ENCODE measurements at places on chromosomes 7 and 10. TPM values are rescaled to one million over a fixed set of nuclear protein-coding genes. Genes with fewer than 3 reads are reported as not detected.

ZNF3 gene
- 22.4 TPM for total RNA-seq

MEOX2 gene
- 21.9 TPM for total RNA-seq

BTBD16 gene
- 0.35 TPM for total RNA-seq

RABGEF1 gene
- total RNA-seq, result 23.1 TPM

CALHM3 gene
- total RNA-seq, result not detected

LEP gene
- not detected for total RNA-seq

CABCOCO1 gene
- total RNA-seq, result not detected

VGF gene
- not detected for total RNA-seq

- H3K36me3 ChIP-seq, result no peaks in the 10 kb centered on the region
- H3K27me3 ChIP-seq, result no peaks in the 10 kb centered on the region
- DNase-seq, result no peak
- H3K27ac ChIP-seq, result no peak overlapping the region
Observed at GRCh38 chr10:58608351-58608750, 95.7 kb downstream of the BICC1 start.

- no peak overlapping the region for H3K27ac ChIP-seq
- no peak overlapping the region for H3K4me3 ChIP-seq
- no peak for DNase-seq
- peaks cover 46% of the 10 kb centered on the region for H3K36me3 ChIP-seq
- H3K27me3 ChIP-seq, result no peaks in the 10 kb centered on the region
Observed at GRCh38 chr7:47304727-47305719, 276.9 kb downstream of the TNS3 start.

GRCh38 chr7:123637203-123637602 lies 18.5 kb upstream of the LMOD2 start:
- DNase-seq, result no peak
- no peaks in the 10 kb centered on the region for H3K4me1 ChIP-seq
- H3K27me3 ChIP-seq, result no peaks in the 10 kb centered on the region
- no peaks in the 10 kb centered on the region for H3K36me3 ChIP-seq
- no peak overlapping the region for H3K27ac ChIP-seq

GRCh38 chr7:7125963-7126362 lies 56.4 kb upstream of the C1GALT1 start:
- H3K27ac ChIP-seq, result no peak overlapping the region
- peaks cover 18% of the 10 kb centered on the region for H3K4me1 ChIP-seq
- no peaks in the 10 kb centered on the region for H3K27me3 ChIP-seq

DNA sequence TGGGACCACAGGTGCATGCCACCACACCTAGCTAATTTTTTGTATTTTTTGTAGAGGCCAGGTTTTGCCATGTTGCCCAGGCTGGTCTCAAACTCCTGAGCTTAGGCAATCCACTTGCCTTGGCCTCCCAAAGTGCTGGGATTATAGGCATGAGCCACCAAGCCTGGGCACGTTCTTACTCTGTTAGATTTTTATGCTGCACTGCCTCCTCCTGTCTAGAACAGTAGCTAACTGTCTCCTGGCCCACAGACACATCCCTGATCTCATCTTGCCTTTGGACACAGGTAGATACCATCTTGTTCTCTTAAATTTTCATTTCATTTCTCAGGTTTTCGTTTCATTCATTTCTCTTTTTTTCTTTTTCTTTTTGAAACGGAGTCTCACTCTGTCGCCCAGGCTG lies 41.1 kb downstream of the BLVRA start:
- no peaks in the 10 kb centered on the region for H3K27me3 ChIP-seq
- H3K4me1 ChIP-seq, result no peaks in the 10 kb centered on the region
- H3K27ac ChIP-seq, result no peak overlapping the region
- no peak for DNase-seq
- peaks cover 57% of the 10 kb centered on the region for H3K36me3 ChIP-seq

DNA sequence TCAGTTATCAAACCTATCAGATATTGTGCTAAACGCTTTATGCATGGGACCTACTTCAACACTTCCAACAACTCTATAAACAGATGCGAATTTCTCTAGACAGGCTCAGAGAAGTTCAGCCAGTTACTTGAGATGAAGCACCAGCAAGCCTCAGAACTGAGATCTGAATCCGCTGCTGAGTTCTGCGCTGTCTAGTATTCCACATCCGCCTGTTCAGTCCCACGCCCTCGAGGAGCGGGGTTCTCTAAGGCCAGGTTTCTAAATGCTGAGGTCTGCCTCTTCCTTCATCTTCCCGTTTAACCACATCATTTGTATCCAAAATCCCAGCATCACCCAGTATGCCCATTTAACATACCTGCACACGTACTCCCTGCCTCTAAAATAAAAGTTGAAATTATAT lies 297.8 kb upstream of the ZNF32 start:
- no peak overlapping the region for H3K27ac ChIP-seq
- H3K27me3 ChIP-seq, result no peaks in the 10 kb centered on the region
- no peak overlapping the region for H3K4me3 ChIP-seq
- peak; percentile 26 for DNase-seq

GRCh38 chr7:74514131-74514591 lies 60.5 kb downstream of the GTF2IRD1 start:
- no peaks in the 10 kb centered on the region for H3K36me3 ChIP-seq
- H3K27ac ChIP-seq, result no peak overlapping the region
- H3K27me3 ChIP-seq, result no peaks in the 10 kb centered on the region

DNA sequence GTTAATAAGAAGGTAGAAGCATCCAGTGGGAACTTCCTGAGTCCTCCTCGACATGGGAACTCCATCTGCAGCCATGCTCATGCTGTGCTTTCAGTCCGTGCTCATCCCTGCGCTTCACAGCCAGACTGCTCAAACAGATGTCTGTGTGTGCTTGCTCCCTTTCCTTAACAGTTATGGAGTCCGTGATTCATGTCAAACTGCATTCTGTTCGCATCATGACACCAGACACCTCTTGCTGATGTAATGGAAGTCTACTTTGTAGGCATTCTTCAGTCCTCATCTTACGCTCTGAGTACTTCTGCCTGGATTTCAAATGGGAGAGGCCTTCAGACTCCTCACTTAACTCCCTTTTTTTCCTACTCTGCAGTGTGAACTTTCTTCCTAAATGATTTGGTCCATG lies 304.9 kb downstream of the SUGCT start:
- no peaks in the 10 kb centered on the region for H3K27me3 ChIP-seq
- H3K4me3 ChIP-seq, result no peak overlapping the region
- no peaks in the 10 kb centered on the region for H3K4me1 ChIP-seq
- no peak overlapping the region for H3K27ac ChIP-seq
- no peaks in the 10 kb centered on the region for H3K36me3 ChIP-seq

DNA sequence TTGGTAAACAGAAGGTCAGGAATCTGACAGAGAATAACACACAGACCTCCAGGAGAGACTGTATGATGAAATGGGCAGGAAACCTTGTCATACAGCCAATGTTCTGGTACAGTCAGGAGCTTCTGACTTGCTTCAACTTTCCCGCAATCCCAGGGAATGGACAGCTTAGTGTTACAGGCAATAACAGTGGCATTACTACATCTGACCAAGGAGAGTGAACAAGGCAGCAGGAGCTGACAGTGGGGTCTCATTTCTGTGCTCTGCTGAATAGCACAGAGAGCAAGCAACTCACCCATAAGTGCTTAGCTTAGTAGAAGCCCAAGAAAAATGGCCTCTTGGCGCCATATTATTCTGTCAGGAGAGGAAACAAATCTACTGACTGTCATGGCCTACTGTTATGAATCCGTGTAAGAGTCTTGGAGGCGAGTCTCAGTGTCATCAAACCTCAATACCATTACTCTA lies 186.2 kb upstream of the MTPN start:
- H3K4me1 ChIP-seq, result no peaks in the 10 kb centered on the region
- no peak overlapping the region for H3K4me3 ChIP-seq
- no peak for DNase-seq

DNA sequence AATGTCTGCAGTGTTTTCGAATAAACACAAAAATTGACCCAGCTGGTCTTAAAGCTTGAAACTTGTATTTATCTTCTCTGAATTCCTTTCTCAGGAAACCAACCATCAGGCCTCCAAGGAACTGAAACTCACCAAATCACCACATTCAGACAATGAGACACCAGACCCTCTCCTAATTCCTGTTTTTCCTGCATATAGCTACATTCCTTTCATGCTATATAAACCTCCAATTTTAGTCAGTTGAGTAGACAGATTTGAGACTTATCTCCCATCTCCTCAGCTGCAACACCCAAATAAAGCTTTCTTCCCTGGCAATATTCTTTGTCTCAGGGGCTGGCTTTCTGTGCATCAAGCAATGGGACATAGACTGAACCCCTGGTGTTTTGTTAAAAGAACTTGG lies 317.0 kb downstream of the CACNA2D1 start:
- H3K36me3 ChIP-seq, result no peaks in the 10 kb centered on the region
- H3K27me3 ChIP-seq, result no peaks in the 10 kb centered on the region
- H3K27ac ChIP-seq, result no peak overlapping the region
